ENCODE measurements at places on chromosomes 4 and X. TPM values are rescaled to one million over a fixed set of nuclear protein-coding genes. Genes with fewer than 3 reads are reported as not detected.

GRCh38 chrX:87525771-87526229 is 8.2 kb downstream of the KLHL4 start:
- DNase-seq, result no peak
- H3K27ac ChIP-seq, result no peak overlapping the region
- no peak overlapping the region for H3K4me3 ChIP-seq
- H3K4me1 ChIP-seq, result no peaks in the 10 kb centered on the region

DNA sequence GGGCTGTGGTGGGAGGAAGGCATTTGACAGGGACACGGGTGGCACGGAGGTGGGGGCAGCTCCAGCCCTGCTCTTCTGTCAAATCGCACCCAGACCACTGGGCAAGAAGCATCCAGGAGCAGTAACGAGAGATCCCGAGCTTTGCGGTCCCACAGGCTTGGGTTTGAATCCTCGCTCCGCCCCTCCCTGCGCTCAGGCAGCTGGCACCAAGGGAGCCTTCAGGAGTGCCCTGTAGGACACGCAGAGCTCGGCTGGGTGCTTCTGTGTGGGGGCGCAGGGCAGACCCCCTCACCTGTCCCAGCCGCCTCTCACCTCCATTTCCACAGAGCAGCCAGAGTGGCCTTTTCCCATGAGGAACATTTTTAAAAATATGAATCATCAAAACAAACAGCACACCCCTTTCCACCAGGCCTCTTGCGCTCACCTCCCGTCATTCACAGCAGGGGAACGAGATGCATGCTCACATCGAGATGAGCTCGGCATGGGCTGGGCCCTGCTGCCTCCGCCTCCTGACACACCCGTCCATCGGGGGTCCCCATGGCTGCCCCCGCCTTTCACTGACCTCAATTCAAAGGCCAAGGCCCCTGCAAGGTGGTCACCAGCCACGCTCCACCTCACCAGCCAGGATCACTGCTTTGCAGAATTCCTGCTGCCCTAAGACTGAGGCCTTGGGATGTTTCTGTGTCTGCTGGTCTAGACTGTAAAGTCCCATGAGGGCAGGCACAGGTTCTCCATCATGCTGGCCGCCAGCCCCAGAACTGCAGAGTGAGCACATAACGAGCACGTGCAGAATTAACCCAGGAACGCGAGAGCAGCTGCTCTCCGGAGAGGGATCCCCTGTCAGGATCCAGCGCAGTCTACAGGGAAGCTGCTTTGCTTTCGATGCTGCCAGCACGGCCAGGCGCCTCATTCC is 52.7 kb downstream of the ACOX3 start:
- no peaks in the 10 kb centered on the region for H3K27me3 ChIP-seq
- DNase-seq, result no peak
- peaks cover 8% of the 10 kb centered on the region for H3K36me3 ChIP-seq
- H3K4me3 ChIP-seq, result no peak overlapping the region
- H3K4me1 ChIP-seq, result peaks cover 3% of the 10 kb centered on the region
- H3K27ac ChIP-seq, result no peak overlapping the region

DNA sequence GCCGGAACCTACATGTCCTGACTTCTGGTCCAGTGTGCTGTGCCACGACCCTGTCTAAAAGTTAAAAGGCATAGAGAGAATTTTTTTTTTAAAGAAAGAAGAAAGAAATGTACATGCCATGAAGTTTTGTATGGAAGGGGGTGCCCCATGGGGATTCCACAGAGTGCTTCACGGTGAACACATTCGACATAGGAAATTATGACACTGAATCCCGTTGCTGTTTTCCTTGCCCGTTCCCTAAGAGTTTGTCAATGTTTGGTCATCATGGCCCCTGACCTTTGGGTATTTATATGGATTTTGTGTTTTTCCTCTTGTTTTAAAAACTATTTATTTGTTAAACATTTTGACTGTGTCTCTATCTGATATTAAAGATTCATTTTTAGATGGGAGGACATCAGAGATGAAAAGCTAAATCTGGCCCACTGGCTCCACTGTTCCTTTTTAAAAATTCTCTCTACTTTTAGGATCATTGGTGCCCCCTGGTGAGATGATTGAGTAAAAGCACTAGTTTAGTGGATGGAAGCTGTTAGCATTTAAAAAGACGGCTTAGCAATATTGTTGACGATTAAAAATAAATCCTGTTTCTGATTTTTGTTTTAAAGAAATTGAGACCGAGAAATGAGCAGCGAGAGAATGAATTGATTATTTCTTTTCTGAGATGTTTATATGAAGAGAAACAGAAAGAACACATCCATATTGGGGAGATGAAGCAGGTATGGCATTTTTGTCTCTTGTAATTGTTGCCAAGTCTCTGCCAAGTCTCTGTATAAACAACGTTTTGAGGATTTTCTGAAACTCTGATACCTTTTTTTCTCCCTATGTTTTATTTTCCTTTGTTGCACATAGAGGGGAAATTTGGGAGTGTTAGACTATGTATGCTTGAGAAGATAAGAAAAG is 75.0 kb downstream of the PTTG2 start:
- peaks cover 16% of the 10 kb centered on the region for H3K36me3 ChIP-seq
- no peaks in the 10 kb centered on the region for H3K27me3 ChIP-seq
- no peak overlapping the region for H3K4me3 ChIP-seq
- DNase-seq, result peak; percentile 82
- no peak overlapping the region for H3K27ac ChIP-seq
- H3K4me1 ChIP-seq, result no peaks in the 10 kb centered on the region

BGN gene
- total RNA-seq, result not detected

DNA sequence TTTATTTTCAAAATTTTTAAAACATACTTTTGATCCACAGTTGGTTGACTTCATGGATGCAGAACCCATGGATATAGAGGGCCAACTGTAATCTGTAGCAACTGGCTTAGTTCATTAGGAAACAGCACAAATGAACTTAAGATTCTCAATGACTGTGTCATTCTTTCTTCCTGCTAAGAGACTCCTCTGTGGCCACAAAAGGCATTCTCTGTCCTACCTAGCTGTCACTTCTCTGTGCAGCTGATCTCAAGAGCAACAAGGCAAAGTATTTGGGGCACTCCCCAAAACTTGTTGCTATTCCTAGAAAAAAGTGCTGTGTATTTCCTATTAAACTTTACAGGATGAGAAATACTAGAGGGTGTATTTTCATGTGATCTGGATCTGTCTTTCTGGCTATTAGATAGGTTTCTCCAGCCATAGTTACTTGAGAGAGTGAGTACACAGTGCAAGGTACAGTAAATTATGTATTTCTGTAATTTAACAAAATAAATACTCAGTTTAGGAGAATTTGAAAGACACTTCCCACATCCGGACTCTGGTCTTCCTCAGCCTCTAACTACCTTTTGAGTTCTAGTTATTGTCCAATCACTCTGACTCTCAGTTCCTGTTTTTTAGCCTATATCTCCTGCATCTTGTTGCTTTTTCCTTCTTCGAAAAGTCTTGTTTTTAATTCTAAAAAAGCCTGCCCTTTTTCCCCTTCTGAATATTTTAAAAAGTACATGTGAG is 21.8 kb downstream of the TLR2 start:
- H3K4me3 ChIP-seq, result peak overlapping the region; percentile 39
- H3K4me1 ChIP-seq, result peaks cover 10% of the 10 kb centered on the region
- peaks cover 2% of the 10 kb centered on the region for H3K36me3 ChIP-seq
- peak overlapping the region; percentile 46 for H3K27ac ChIP-seq
- DNase-seq, result no peak

DNA sequence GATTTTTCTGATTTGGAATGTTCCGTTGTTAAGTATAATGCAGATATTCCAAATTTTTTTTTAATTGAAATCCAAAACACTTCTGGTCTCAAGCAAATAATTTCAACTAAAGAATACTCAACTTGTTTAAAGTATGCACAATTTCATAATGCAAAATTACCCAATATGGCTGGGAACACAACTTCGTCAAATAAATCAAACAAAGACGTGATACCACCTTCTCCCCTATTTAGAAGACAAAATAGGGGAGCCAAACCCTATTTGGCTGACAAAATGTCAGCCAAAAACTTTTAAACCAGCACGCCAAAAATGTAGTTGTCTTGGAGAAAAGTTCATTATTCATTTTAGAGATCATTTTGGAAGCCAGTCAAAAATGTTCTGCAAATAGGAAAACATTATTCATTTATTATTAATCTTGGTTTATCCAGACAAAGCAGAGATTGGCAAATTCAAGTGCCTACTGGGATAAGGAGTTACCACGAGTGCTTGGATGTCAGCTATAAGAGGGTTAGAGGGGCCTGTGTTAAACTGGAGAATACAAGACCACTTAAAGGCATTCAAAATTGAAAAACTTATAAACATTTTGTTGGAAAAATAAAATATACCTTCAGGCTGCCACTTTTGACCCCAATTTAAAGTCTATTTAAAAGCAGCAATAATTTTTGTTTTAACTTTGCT is 3.3 kb upstream of the TKTL2 start:
- H3K4me3 ChIP-seq, result no peak overlapping the region
- no peaks in the 10 kb centered on the region for H3K4me1 ChIP-seq
- H3K27ac ChIP-seq, result no peak overlapping the region
- no peak for DNase-seq
- no peaks in the 10 kb centered on the region for H3K36me3 ChIP-seq

- H3K27ac ChIP-seq, result no peak overlapping the region
- no peaks in the 10 kb centered on the region for H3K4me1 ChIP-seq
- peaks cover 6% of the 10 kb centered on the region for H3K27me3 ChIP-seq
- no peaks in the 10 kb centered on the region for H3K36me3 ChIP-seq
These were observed 88.7 kb upstream of the PLAC1 start for GRCh38 chrX:134747006-134747405.

GRCh38 chr4:56937262-56937661 is 29.6 kb downstream of the REST start:
- no peak for DNase-seq
- H3K4me3 ChIP-seq, result no peak overlapping the region
- H3K27me3 ChIP-seq, result no peaks in the 10 kb centered on the region
- H3K36me3 ChIP-seq, result peaks cover 30% of the 10 kb centered on the region
- no peaks in the 10 kb centered on the region for H3K4me1 ChIP-seq

GRCh38 chrX:129559783-129560182 is 19.7 kb downstream of the OCRL start:
- no peaks in the 10 kb centered on the region for H3K27me3 ChIP-seq
- no peak for DNase-seq
- no peak overlapping the region for H3K27ac ChIP-seq
- H3K36me3 ChIP-seq, result peaks cover 10% of the 10 kb centered on the region
- H3K4me1 ChIP-seq, result no peaks in the 10 kb centered on the region
- no peak overlapping the region for H3K4me3 ChIP-seq

DNA sequence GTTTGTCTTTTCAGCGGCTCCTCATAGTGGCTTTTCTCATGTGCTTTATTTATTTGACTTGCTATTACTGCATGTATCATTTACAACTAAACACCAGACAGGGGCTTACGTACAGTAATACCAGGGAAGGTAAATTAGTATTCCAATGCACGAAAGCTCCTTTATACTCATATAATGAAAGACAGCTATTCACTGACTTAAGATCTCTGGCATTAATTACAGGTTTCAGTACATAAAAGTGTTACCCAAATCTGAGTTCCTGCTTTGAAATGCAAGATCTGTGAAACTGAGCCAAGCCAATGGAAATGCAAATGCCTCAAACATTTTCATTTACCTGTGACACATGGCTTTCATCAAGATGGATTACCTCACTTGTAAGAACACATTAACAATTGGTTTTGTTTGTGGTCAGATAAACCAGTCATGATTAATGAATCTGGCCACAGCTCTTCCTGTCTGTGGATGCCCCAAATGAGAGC is 107.2 kb downstream of the ANAPC4 start:
- no peaks in the 10 kb centered on the region for H3K4me1 ChIP-seq
- no peaks in the 10 kb centered on the region for H3K36me3 ChIP-seq
- no peaks in the 10 kb centered on the region for H3K27me3 ChIP-seq
- no peak overlapping the region for H3K27ac ChIP-seq

CD99L2 gene
- total RNA-seq, result 10.9 TPM

GRCh38 chrX:24204331-24204730 is 54.8 kb downstream of the ZFX start:
- peaks cover 17% of the 10 kb centered on the region for H3K36me3 ChIP-seq
- no peak for DNase-seq
- H3K27ac ChIP-seq, result no peak overlapping the region
- no peaks in the 10 kb centered on the region for H3K27me3 ChIP-seq
- no peak overlapping the region for H3K4me3 ChIP-seq
- H3K4me1 ChIP-seq, result peaks cover 22% of the 10 kb centered on the region

DNA sequence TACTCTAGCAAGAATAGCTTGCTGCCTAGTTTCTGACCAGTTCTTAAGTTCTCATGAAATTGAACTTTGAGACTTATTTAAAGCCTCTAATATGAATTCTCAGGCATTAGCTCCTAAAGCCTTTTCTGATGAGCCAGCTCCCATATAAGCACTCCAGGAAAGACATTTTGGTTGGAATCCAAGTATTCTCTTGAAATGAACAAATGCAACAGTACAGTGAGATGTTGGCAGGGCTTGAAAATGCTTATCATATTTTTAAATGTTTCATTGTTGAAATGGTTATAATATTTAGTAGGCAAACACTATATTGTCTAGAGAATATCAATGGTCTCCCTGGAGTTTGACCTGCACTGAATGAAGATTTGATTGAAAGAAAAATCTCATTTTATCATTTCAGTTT is 240.3 kb downstream of the ANK2 start:
- H3K36me3 ChIP-seq, result no peaks in the 10 kb centered on the region
- peaks cover 6% of the 10 kb centered on the region for H3K27me3 ChIP-seq
- no peak for DNase-seq

GRCh38 chrX:104922206-104922621 is 298.3 kb downstream of the TEX13A start:
- H3K27ac ChIP-seq, result no peak overlapping the region
- peak; percentile 87 for DNase-seq
- no peak overlapping the region for H3K4me3 ChIP-seq
- H3K4me1 ChIP-seq, result no peaks in the 10 kb centered on the region

GRCh38 chrX:110758781-110759422 is 36.7 kb downstream of the CHRDL1 start:
- no peak overlapping the region for H3K4me3 ChIP-seq
- no peaks in the 10 kb centered on the region for H3K27me3 ChIP-seq
- no peak for DNase-seq
- no peaks in the 10 kb centered on the region for H3K4me1 ChIP-seq
- no peaks in the 10 kb centered on the region for H3K36me3 ChIP-seq

SPANXC gene
- not detected for total RNA-seq

DNA sequence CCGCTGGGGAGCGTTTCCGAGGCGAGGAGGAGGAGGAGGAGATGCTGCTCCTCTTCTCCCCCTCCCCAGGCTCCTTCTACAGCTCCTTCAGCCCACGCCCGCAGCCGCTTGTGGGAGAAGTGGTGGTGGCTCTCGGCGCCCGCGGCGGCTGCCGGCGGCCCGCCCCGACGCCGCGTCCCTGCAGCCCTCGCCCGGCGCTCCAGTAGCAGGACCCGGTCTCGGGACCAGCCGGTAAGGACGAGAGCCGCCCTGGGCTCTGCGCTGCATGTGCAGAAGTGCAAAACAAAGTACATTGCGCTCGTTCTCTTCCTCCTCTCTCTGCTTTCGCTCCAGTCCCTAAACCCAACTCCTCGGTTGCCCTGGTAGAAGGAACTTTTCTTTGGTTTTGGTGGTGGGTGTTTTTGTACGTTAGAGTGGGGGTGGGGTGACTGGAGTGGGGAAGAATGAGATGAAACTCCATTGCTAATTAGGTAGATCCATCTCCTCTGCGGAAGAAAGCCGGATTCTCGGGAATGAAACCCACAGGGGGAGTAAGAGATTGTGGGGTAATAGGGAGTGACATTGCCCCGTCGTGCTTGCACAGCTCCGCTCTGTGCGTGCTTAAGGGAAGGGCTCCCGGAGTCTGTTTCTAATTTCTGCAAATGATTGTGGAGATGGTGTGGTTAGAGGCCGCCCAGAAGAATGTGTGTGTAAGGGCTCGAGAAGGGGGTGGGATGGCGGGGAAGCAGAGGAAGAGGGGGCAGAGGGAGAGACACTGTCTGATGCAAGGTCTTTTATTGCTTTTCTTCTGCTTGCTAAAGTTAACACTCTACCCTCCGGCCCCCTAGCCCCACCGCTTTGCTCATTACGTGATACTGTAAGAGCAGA is 677 bp downstream of the PTPN13 start:
- H3K27ac ChIP-seq, result no peak overlapping the region
- H3K4me1 ChIP-seq, result peaks cover 15% of the 10 kb centered on the region
- DNase-seq, result peak; percentile 70

KLHL15 gene
- 10.2 TPM for total RNA-seq
